ENCODE measurements at places on chromosomes 2 and 18. TPM values are rescaled to one million over a fixed set of nuclear protein-coding genes. Genes with fewer than 3 reads are reported as not detected.

- no peaks in the 10 kb centered on the region for H3K36me3 ChIP-seq
- DNase-seq: no peak
- H3K4me1 ChIP-seq: peaks cover 18% of the 10 kb centered on the region
These were observed 67.1 kb downstream of the ACTR2 start for GRCh38 chr2:65294701-65295100.

DNA sequence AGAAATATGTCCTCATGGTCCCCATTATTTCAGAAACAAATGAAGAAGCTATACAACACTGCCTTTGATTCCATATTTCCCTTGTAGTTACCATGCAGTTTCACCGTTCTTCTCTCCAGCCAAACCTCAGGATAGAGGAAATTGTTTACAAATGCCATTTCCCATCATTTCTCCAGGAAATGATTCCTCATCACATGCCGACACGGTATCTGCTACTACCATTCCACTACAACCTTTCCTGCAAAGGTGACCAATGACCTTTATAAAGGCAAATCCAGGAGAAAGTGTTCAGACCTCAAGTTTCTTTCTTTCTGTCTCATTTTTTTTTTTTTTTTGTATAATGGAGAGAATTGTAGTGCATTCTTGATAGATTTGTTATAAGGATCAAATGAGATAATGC, 460.8 kb upstream of the CDH20 start:
- no peak overlapping the region for H3K27ac ChIP-seq
- no peak overlapping the region for H3K4me3 ChIP-seq
- DNase-seq: no peak
- no peaks in the 10 kb centered on the region for H3K27me3 ChIP-seq
- no peaks in the 10 kb centered on the region for H3K4me1 ChIP-seq

DNA sequence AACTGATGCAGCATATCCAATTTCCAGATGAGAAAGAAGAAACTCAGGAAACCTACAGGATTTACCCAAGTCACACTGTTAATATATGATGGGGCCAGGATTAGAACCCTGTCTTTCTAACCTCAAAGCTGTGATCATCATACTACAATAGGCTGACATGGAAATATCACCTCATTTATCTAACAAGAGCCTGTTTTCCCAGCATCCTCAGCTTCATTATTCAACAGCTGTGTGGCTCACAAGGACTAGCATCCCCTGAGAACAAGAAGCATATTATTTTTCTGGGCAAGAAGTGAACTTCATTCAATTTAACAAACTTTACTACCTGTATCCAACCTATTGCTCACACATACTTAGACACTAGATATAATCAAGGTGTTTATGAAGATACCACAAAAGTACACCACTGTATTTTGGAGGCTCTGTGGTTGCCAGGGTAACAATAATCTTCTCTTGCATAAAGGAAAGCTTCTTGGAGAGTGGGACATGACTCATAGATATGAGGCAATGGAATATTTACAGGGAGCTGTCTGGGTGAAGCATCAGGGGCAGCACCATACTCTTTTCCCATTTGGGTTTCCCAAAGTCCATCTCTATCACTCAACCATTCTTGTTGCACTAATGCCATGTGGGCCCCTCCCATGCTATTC, 218.2 kb downstream of the RAD51AP2 start:
- H3K4me1 ChIP-seq: no peaks in the 10 kb centered on the region
- H3K4me3 ChIP-seq: no peak overlapping the region
- no peak for DNase-seq
- H3K27me3 ChIP-seq: no peaks in the 10 kb centered on the region

DNA sequence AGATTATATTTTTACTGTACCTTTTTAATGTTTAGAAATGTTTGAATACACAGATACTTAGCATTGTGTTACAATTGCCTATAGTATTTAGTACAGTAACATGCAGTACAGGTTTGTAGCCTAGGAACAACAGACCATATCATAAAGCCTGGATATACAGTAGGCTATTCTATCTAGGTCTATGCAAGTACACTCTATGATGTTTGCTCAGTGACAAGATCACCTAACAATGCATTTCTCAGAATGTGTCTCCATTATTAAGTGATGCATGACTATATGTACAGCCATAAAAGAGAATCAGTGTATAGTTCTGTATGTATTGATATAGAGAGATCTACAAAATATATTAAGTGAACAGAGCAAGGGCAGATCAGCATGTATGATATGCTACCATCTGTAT, 616.4 kb downstream of the XIRP2 start:
- no peak overlapping the region for H3K27ac ChIP-seq
- H3K4me1 ChIP-seq: no peaks in the 10 kb centered on the region
- no peak for DNase-seq
- no peaks in the 10 kb centered on the region for H3K27me3 ChIP-seq

GRCh38 chr2:172389685-172390339, 37.6 kb upstream of the ITGA6 start:
- no peaks in the 10 kb centered on the region for H3K4me1 ChIP-seq
- DNase-seq: no peak
- H3K27ac ChIP-seq: no peak overlapping the region
- no peaks in the 10 kb centered on the region for H3K36me3 ChIP-seq

- no peaks in the 10 kb centered on the region for H3K36me3 ChIP-seq
- no peak overlapping the region for H3K4me3 ChIP-seq
- H3K4me1 ChIP-seq: no peaks in the 10 kb centered on the region
- H3K27ac ChIP-seq: no peak overlapping the region
- no peaks in the 10 kb centered on the region for H3K27me3 ChIP-seq
These were observed 142.7 kb downstream of the FIGN start for GRCh38 chr2:163592954-163593622.

- no peaks in the 10 kb centered on the region for H3K4me1 ChIP-seq
- no peaks in the 10 kb centered on the region for H3K36me3 ChIP-seq
- no peak overlapping the region for H3K4me3 ChIP-seq
- DNase-seq: no peak
- H3K27me3 ChIP-seq: no peaks in the 10 kb centered on the region
- no peak overlapping the region for H3K27ac ChIP-seq
These were observed 357.7 kb upstream of the SPRED2 start for GRCh38 chr2:65789923-65790675.

GRCh38 chr2:236119476-236119875, 48.7 kb downstream of the GBX2 start:
- no peaks in the 10 kb centered on the region for H3K36me3 ChIP-seq
- H3K27ac ChIP-seq: no peak overlapping the region
- no peaks in the 10 kb centered on the region for H3K4me1 ChIP-seq
- H3K27me3 ChIP-seq: peaks cover 10% of the 10 kb centered on the region

- no peak for DNase-seq
- H3K36me3 ChIP-seq: no peaks in the 10 kb centered on the region
- no peak overlapping the region for H3K27ac ChIP-seq
- no peaks in the 10 kb centered on the region for H3K27me3 ChIP-seq
These were observed 1612.6 kb upstream of the CELF4 start for GRCh38 chr18:39178166-39178565.

DNA sequence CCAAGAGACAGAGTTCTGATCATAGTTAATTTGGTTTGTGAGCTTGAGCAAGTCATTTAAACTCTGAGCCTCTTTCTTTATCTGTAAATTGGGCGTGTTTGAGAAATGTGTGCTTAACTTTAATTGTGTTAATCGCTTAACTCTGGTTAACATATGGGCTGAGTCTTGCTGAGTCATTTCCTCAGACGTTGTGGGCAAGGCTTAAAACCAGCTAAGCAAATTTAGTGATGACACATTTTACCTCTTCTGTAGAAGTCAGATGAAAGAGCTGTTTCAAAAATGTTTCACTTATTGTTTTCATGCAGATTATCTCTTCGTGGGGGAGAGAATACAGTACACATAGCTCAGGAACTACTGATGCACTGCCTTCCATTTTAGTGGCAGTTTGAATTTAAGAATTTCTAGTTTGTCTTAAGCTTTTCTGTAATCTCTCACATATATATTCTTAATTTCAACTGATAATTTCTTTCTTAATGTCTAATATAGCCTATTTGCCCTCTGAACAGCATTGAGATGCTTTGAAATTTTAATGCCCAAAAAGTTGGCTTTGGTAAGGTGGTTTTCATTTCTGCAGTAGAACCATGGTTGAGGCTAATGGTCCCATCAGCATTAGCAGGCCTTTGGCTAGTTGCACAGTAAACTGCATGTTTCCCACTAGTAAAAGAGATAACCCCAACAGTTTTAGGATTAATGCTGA, 34.9 kb downstream of the RAB10 start:
- peak overlapping the region; percentile 95 for H3K27ac ChIP-seq
- DNase-seq: peak; percentile 71
- peak overlapping the region; percentile 68 for H3K4me3 ChIP-seq
- no peaks in the 10 kb centered on the region for H3K27me3 ChIP-seq

DNA sequence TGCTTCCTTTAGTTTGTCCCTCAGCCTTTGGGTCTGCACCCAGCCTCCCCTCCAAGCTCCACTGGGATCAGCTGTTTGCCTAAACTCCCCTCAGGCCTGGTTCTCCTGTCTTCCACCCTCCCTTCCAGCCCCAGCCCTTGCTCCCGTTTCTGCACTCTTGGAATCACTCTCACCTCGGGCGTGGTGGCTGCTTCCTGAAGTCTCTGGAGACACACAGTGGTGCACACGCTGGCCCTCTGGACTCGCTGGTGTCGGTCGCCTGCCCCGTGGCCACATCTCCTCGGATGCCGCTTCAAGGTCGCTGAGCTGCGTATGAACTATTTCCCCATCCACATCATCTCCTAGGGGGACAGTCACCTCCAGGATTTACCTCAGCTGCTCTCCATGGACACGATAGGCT, 46.3 kb downstream of the PSMG2 start:
- peaks cover 4% of the 10 kb centered on the region for H3K27me3 ChIP-seq
- no peak overlapping the region for H3K27ac ChIP-seq
- H3K4me1 ChIP-seq: peaks cover 13% of the 10 kb centered on the region
- no peak for DNase-seq
- no peaks in the 10 kb centered on the region for H3K36me3 ChIP-seq
- H3K4me3 ChIP-seq: no peak overlapping the region

GRCh38 chr2:5982193-5982902, 290.2 kb downstream of the SOX11 start:
- DNase-seq: no peak
- H3K27ac ChIP-seq: no peak overlapping the region
- H3K27me3 ChIP-seq: no peaks in the 10 kb centered on the region

GRCh38 chr2:104745846-104746245, 108.1 kb upstream of the POU3F3 start:
- H3K27ac ChIP-seq: no peak overlapping the region
- H3K36me3 ChIP-seq: no peaks in the 10 kb centered on the region
- no peak overlapping the region for H3K4me3 ChIP-seq
- DNase-seq: no peak
- no peaks in the 10 kb centered on the region for H3K27me3 ChIP-seq
- no peaks in the 10 kb centered on the region for H3K4me1 ChIP-seq

DNA sequence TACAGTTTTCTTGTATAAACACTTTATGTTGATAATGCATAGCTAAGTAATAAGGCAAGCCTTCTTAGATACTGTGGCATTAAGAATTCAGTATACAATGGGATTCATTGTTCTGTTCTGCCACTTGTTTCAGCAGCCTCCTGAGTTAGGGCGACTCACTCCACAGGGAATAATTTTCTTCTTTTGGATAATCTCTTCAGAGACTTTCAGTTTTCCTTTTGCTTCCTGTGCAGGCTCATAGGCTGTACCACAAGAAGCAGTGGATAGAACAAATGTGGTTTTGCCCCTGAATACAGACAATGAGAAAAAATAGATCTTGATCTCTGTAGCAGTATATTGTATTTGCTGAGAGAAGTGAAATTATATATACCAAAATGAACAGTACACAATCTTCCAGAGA, 298.0 kb downstream of the ZNF407 start:
- H3K27ac ChIP-seq: no peak overlapping the region
- peaks cover 15% of the 10 kb centered on the region for H3K4me1 ChIP-seq

DNA sequence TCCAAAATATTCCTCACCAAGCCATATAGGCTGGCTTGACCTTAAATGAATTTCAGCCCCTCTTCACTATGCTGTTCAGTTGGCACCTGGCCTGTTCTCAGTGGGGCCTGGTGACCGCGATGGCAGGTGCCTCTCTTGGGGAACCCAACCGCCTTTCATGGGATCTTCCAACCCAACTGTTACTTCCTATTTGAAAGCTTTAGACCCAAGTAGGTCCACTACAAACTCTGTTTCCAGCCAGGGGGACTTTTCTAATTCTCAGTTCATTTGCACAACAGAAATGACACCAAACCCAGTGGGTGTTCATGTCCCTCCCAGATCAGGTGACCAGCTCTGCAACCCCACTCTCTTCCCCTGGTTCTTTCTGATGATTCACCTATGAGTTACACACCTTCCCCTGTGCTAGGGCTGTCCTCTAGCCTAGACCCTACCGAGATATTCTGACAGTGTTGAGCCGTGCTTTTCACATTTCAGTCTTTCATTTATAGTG, 35.6 kb upstream of the NDUFV2 start:
- H3K27ac ChIP-seq: peak overlapping the region; percentile 81
- peaks cover 14% of the 10 kb centered on the region for H3K36me3 ChIP-seq
- H3K4me3 ChIP-seq: no peak overlapping the region
- no peak for DNase-seq
- H3K27me3 ChIP-seq: no peaks in the 10 kb centered on the region

GRCh38 chr18:28075501-28075900, 101.4 kb downstream of the CDH2 start:
- H3K27ac ChIP-seq: no peak overlapping the region
- no peak for DNase-seq
- no peaks in the 10 kb centered on the region for H3K36me3 ChIP-seq
- H3K4me1 ChIP-seq: no peaks in the 10 kb centered on the region
- no peaks in the 10 kb centered on the region for H3K27me3 ChIP-seq

DNA sequence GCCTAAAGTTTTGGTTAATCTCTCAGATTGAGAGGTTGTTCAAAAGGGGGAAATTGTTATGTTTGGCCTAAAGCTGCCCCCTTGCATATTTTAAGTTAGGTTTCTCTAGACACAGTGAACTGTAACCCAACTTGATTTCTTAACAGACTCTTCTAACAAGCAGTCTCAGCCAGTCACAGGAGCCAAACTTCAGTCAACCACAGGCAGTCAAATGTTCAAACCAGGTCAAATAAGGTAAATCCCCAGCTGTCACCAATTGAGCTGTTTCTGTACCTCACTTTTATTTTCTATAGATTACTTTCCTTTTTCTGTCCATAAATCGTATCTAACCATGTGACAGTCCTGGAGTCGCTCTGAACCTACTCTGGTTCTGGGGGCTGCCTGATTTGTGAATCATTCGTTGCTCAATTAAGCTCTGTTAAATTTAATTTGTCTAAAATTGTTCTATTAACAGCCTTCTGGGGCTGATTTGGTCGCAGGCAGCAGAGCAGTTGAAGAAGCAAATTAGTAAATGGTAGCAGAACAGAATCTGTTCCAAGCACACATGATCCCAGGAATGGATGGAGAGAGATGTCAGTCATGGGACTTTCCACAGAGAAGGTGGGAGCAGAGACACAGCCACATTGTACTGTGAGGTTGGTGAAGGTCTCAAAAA, 16.4 kb upstream of the NFU1 start:
- no peak overlapping the region for H3K27ac ChIP-seq
- H3K27me3 ChIP-seq: peaks cover 25% of the 10 kb centered on the region
- no peak for DNase-seq
- peaks cover 5% of the 10 kb centered on the region for H3K4me1 ChIP-seq

- H3K36me3 ChIP-seq: no peaks in the 10 kb centered on the region
- no peaks in the 10 kb centered on the region for H3K27me3 ChIP-seq
- no peak overlapping the region for H3K27ac ChIP-seq
These were observed 977.3 kb upstream of the CDH2 start for GRCh38 chr18:29154196-29154757.

The LHCGR gene
- total RNA-seq: not detected

The ZNF532 gene
- 4.2 TPM for total RNA-seq

The MROH2A gene
- total RNA-seq: not detected

The ACTG2 gene
- total RNA-seq: not detected

The GPR45 gene
- not detected for total RNA-seq

The ANKRD30B gene
- not detected for total RNA-seq

The LYPD6B gene
- not detected for total RNA-seq

The LYG1 gene
- total RNA-seq: 0.88 TPM

The SERPINB13 gene
- total RNA-seq: not detected
